NCI-H69 (cell line): ENCODE measurements at places on chromosomes 2 and 18.

DNA sequence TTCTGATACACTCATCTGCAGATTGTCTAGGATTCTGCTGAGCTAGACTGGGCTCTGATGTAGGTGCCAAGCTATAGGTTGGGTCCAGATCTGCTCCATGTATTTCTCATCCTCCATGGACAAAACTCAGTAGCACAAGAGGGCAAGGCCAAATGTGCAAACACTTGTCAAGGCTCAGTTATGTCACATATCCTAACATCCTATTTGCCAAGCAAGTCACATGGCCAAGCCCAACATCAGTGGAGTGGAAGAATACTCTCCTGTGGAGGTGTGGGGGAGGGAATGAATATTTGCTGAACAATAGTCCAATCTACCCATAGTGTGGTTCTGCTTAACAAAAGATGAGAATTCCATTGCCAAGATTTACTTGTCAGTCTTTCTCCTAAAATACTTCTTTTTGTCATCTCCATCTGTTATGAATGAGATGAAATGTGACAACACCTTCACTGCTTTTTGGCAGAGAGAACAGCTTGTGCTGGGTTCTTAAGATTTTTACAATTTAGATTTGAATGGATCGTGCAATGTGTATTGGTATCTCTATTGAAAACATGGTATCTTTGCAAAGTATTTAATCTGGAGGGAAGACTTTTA lies 89.9 kb downstream of the OXER1 start:
- no peak for DNase-seq

DNA sequence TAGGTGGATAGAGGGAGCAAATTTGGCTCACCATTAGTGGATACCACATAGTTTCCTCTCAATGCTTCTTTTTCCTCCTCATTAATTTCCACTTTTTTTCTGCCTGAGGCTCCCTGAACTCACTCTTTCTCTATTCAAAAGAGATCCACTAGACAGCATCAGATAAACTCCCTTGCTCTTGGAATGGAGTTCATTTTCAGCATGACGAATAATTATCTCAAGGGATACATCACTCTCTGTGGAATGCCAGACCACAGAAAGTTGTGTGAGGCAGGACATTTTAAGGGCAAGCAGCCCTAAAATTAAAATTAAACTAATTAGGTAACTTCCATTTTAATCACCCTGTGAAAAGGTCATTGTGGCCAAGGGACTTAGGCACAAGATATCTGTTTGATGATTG lies 1920.1 kb upstream of the CELF4 start:
- no peak for DNase-seq

GRCh38 chr18:75582406-75582821 lies 154.9 kb upstream of the SMIM21 start:
- DNase-seq: no peak

GRCh38 chr2:11799826-11800225 lies 53.4 kb downstream of the LPIN1 start:
- DNase-seq: no peak

DNA sequence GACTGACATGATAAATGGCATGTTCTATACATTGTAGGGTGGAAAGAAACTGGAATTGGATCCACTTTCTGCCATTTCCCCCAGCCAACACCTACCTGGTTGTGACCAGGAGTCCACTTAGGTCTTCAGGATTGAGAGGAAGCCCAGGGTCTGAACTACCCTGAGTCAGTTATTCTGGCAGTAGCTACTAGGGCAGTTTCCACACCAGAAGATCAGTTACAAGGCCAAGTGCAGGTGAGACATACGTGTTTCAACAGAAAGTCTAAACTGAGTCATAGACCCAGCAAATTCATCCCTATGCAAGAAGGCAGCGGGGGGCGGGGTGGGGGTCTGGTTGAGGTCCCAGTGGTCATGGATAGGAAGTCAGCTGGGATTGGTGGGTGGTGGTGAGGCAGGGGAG lies 21.9 kb downstream of the ANTXR1 start:
- DNase-seq: no peak

DNA sequence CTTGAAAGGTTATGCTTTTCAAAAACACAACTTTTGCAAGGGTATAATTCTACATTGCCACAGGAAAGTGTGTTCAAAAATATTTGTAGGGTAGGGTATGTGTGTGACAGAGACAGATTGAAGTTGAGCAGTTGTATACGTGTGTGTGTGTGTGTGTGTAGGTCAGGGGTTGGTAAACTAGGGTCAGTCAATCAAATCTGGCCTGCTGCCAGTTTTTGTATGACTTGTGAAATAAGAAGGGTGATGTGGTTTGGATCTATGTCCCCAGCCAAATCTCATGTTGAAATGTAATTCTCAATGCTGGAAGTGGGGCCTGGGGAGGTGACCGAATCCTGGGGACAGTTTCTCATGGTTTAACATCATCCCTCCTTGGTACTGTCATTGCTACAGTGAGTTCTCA lies 148.2 kb downstream of the CERS6 start:
- no peak for DNase-seq

- no peak for DNase-seq
Observed at GRCh38 chr2:175256806-175257585, 75.5 kb upstream of the ATP5MC3 start.

DNA sequence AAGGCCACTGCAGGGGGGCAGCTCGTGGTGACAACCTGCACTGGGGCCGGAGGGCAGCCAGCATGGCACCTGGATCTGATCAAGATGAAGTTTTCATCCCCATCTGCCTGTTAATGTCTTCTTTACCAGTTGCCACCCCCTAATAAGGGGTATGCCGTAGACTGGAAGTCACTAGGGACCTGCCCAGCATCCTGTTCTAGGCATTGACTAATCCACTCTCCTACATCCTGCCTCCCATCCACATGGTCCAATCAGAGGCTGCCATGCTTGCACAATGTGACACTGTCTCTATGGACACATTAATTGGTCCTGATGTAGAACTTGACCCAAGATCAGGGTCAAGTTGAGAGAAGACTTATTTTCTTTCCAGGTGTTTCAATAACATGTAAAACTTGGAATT lies 95.1 kb upstream of the LCLAT1 start:
- DNase-seq: peak; percentile 45

DNA sequence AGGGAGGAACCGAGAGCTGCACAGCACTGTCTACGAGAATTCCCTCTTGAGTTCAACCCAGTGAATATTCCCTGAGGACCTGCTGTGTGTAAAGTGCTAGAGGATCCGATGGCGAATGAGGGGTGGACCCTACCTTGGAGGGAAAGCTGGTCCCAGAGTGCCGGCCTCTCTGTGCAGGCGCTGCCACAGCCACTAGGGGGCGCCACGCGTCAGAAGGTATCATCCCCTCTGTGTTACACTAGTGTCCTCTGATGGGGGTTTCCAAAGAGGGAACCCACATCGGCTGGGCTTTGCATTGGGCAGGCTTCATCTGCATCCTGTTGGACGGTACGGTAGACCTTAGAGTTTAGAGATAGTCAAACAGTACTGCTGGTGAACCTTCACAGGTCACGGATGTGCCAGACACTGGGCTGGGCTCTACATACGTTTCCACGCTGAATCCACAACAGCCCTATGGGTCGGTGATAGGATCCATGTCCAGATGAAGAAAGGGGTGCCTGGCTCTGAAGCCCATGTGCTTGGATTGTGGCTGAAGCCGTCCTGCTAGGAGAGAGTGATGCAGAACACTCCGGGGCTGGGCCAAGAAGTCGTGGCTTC lies 39.0 kb downstream of the COA5 start:
- DNase-seq: peak; percentile 34

DNA sequence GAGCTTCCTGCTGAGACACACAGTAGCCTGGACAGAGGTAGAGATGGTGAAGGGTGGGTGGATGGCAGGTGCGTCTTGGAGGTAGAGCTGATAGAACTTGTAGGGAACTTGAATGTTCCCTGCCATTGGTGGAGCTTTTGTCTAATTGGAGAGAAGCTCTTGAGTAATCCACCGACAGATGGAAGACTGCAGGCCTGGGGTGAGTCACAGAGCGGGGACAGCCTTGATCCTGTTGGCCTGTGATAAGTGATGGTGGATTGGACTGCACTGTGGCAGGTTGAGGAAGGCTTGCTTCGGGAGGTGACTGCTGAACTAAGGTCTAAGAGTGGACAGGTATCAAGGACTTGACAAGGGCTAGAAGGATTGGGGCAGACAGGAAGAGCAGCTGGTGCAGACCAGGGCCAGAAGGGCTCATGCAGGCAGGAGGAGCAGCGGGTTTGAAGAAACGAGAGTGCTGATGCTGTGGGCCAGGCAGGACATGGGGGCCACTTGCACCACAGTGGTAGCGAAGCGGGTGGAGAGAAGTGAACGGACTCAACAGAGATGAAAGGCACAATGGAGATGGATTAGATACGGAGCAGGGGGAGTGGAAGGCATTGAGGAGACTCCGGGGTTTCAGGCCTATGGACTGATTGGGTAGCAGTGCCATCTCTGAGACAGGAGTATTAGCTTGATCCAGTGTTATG lies 16.3 kb downstream of the CABLES1 start:
- DNase-seq: peak; percentile 50

DNA sequence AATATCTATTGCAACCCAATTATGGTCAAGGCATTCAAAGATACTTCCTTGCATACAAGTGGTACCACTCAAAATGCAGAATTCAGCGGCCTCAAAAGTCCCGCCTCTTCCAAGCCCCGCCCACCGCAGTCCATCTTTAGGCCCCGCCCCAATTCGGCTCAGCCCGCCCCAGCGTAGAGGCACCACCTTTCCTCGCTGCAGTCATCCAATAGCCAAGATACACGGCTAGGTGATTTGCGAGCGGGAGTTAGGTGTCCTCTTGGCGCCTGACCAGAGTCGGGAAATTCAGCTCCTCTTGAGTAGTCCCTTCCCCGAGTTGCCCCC lies 431 bp upstream of the SEC11C start:
- DNase-seq: peak; percentile 99

GRCh38 chr2:61460163-61460562 lies 10.7 kb downstream of the USP34 start:
- DNase-seq: no peak

- no peak for DNase-seq
Observed at GRCh38 chr2:173708806-173709205, 256.4 kb downstream of the SP3 start.

GRCh38 chr2:68916226-68916625 lies 36.5 kb downstream of the GKN2 start:
- no peak for DNase-seq

GRCh38 chr2:226478109-226478809 lies 321.4 kb downstream of the IRS1 start:
- DNase-seq: no peak

- no peak for DNase-seq
Observed at GRCh38 chr18:34710458-34710914, 388 bp downstream of the DTNA start.

DNA sequence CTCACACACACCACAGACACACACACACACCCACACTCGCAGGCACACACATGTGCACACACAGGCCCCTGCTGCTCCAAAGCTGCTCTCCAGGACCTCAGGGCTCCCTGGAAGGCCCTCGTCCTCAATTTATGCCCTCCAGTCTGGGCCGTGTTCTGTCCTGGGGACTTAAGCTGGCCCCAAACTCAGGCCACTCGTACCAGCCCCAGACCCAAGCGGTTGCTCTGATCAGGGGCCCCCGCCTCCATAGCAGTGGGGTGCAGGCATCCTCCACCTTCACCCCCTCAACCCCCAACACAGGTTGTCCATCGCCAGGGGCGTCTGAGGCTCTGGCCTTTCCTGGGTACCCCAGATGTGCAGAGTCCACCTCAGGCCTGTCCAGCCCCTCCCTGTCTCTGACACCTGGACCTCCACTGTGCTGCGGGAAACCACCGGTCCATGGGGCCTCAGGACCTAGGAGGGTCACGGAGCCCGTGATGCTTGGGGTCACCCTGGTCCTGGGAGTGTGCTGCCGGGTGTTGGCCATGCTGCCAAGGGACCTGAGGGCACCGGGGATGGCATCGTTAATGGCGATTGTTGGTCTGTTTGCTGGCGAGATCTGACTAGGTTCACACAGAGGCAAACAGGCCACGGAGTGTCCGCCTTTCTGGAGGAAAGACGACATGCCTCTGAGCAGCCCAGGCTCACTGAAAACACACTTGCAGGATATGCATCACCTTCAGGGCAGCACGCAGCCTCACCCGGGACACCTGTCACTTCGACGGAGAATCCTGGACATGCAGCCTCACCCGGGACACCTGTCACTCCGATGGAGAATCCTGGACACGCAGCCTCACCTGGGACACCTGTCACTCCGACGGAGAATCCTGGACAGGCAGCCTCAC lies 155.6 kb downstream of the NDUFA10 start:
- DNase-seq: no peak

- DNase-seq: no peak
Observed at GRCh38 chr2:217283460-217283859, 423.6 kb upstream of the TNP1 start.

- no peak for DNase-seq
Observed at GRCh38 chr2:18925296-18925695, 335.9 kb upstream of the NT5C1B start.

DNA sequence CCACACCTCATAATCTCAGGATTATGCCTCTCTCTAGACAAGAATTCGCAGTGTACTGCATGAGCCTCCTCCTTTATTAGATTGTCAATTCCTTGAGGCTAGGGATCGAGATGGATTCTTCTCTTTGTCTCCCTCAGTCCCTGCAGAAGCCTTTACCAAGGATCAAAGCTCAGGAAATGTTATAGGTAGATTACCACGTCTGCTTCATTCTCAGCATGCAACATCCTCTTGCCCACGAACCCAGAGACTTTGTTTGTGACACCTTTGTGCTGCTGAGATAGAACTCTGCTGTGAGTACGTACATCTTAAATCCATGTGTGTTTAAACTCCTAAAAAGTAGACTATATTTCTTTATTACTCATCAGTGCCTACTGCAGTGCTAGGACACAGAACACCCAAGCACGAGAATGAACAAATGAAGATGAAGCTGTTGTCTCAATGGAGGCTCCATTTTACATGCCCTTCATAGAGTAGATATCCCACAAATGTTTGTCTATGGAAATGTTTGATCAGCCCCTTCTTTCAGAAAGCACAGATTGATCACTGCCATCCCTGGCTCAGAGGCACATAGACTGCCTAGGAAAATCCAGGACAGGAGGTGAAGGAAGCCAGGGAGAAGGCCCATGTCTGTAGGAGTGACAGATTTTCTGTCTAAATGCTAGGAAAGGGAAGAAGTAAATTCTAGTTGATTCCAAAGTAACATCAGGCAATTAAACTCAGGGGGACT lies 98.8 kb upstream of the KLHL29 start:
- DNase-seq: no peak

DNA sequence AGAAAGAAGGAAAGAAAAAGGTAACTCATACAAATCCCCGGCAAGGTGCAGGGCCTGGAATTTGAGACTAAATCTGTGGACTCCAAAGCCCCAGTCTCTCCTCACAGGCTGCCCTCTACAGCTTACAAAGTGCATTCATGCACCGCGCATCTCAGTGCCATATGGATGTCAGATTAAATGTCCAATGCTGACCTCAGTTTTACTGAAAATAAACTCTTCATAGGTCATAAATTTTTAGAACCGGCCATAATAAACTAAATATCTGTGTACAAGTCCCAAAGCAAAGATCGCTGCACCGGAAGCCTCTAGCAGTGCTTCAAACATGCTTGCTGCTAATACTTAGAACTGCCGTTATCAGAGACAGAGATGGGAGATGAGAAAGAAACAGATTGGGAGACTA lies 17.7 kb downstream of the ST6GAL2 start:
- DNase-seq: peak; percentile 71

DNA sequence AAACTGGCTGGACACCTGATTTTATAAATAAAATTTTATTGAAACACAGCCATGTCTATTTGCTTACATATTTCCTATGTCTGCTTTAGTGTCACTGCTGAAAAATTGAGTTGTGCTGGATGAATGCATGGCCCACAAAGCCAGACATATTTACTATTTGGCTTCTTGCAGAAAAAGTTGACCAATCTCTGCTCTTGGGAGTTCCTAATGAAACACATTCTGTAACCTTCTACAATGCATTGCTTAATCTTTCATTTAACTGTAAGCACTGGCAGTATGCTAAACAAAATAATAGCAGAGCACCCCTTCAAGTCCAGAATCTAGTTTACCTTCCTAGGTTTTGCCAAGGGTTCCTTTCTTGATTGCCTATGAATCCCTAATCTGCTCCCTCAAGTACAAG lies 17.7 kb upstream of the SERPINB7 start:
- no peak for DNase-seq
